IPS DF 19.7 (cell line): ENCODE measurements at places on chromosomes 7 and 10.

DNA sequence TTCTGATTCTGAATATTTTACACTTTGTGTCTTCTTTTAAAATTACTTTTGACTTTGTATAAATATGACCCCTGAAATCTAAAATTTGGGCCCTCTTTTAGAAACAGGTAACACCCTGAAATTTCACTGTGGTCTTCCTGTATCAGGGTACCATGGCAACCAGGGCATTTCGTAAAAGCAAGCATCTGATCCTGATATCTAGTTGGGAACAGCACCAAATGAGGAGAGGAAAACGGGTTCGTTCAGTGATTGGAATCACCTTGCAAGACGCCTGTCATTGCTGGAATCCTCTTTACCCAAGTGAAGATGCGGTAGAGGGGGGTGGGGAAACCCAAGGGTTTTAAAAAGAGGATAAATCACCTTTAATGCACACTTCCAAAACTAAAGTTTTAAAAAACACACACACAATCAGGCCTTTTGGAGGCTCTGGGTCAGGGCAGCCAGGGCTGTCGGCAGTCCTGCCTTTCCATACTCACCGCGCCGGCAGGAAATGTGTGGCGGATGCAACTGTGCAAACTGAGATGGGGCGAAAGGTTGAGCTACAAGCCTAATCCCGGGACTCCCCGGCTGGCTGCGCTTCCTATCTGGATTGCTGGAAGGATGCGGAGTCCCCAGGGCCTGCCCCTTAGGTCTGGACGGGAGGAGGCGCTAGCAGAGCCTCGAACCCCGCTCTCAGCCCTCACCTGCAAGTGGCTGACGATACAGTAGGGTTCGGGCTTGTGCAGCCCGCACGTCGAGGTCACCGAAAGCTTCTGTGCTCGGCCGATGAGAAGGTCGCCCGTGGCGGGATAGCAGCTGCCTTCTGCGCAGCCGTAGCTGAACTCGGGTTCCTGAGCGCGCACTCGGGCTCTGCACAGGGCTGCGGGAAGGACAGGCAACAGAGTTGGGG is 1.8 kb downstream of the LAMB1 start:
- DNase-seq = peak; percentile 68

DNA sequence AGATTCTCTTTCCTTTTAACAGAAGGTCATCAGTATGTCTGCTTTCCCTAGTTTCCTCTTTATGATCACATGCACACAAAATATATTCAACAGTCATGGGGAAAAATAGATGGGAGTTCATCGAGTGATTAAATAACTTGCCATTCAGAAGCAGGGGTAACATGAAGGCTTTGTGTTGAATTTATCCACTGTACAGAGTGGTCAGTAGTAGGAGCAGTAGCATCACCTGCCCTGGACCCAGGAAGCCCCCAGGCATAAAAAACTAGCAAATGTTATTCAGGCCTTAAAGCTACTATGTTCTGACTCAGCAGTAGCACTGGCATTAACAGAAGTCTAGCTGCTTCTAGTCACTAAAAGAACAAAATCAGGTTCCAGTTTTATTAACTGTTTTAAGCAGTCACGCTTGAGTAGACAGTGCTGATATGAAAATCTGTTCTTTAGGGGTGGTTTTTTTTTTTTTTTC is 31.4 kb upstream of the FAM133B start:
- DNase-seq = no peak

DNA sequence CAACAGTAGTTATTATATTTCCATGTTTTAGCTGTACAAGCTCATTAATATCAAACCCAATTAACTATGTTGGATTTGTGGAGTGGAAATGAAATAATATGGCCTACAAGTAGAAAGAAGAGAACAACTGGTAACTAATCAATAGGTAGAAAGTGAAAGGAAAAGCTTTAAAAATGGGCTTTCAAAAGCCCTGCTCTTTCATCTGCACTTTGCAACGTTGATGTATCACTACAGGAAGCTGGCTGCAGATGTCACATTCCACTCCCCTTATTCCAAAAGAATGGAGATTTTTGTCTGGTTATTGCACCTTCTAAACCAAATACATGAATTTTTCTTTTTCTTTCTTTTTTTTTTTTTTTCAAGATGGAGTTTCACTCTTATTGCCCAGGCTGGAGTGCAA is 11.7 kb upstream of the MKI67 start:
- no peak for DNase-seq

DNA sequence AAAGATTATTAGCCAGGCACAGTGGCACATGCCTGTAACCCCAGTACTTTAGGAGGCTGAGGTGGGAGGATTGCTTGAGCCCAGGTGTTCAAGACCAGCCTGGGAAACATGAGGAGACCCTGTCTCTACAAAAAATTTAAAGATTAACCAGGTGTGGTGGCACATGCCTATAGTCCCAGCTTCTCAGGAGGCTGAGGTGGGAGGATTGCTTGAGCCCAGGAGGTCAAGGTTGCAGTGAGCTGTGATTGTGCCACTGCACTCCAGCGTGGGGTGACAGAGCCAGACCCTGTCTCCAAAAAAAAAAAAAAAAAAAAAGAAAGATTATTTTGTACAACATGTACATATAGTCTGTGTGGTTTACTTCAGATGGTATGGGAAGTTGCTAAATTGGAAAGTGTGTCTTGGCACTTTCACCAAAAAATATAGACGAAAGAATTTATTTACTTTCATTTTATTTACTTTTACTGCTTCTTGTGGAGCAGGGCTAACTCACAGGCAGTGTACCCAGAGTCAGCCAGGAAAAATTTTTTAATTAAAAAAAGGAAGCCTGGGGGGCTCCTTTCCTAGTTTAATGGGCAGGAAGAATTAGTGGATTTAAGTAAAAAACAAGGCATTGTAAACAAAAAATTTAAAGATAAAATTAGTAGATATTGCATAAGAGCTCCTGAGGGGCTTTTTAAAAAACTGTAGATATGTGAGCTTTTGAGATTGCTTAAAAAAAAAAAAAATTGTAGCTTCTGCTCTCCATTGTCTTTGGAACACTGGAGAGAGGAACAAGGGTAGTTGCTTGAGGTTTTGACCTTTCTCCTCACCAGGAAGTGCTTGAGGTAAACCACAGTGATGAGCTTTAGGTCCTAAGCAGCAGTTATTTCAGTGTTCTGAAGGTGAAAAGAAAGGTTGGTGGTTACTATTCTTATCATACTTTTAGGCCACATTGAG is 44.6 kb upstream of the VDAC2 start:
- DNase-seq = no peak

GRCh38 chr10:47225219-47225927 is 74.6 kb upstream of the GDF10 start:
- DNase-seq = no peak

DNA sequence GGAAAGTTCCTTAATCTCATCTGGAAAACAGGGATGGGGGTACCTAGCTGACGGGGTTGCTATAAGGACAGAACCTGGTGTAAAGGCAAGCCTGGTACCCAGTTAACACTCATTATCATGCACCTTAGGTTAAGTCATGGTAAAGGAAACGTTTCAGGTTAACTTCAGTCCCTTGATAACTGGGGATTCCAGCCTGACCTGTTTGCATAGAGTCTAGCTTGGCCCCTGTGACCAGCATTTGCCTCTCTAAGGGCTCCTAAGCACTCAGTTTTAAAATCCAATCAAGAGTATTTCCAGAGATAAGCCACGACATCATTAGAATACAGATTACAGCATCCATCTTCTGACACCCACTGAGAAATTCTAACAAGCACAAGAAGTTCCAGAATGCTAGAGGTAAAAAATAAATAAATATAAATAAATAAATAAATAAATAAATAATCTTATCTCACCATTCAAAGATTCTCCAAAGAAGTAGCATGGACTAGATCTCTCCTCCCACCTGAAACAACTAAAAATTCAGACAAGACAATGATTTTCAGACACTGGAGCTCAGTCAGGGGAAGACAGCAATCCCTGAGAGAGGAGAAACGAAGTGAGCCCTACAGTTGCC is 184.6 kb downstream of the KCNMA1 start:
- no peak for DNase-seq

GRCh38 chr10:23192712-23193434 is 761 bp downstream of the PTF1A start:
- no peak for DNase-seq

- DNase-seq = no peak
Measured at GRCh38 chr7:127091620-127092019, 161.1 kb downstream of the GRM8 start.

DNA sequence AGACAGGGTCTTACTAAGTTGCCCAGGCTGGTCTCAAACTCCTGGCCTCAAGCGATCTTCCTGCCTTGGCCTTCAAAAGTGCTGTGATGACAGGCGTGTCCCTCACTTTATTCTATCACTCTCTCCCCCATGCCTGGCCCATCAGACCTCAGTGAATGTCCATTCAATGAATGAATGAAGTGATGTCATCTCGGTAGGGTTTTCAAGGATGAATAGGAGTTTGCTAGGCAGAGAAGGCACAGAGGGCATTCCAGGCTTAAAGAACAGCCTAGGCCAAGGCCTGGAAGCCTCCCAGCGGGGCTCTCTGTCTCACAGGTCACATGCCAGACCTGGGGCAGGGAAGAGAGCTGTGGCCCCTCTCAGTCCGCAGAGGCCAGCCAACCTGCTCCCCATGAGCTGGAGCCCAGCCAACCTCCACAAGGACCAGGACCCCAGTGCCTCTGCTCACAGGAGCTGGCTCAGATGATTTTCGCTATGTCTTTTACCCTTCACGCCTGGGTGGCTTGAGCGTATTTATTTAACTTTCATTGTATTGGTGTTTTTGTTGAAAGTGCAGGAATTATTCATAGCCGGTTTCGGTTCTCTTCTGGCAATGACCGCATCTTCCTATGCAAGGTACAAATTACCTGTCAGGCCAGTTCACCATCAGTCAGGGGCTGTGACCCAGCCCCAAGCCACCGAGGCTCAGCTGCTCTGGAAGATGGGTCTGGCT is 11.8 kb upstream of the TNRC18 start:
- no peak for DNase-seq

GRCh38 chr10:123093489-123093888 is 42.3 kb upstream of the HMX3 start:
- no peak for DNase-seq

DNA sequence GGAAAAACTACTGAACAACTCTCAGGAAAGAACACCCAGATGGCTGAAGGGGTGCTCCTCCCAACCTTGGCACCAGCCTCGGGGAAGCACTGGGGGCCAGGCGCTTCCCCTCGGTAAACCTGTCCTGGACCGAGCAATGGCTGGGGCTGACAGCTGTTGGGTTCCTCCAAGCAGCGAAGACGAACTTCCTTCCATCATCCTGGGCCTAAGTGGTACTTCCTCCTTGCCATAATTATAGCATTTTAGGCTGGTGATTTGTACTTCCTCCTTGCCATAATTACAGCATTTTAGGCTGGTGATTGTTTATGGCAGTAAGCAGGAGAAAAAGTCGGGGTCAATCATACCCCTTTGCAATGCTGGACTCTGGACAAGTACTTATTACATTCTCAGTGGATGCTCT is 69.3 kb downstream of the MYOF start:
- DNase-seq = no peak

GRCh38 chr10:132420981-132421846 is 24.2 kb downstream of the PWWP2B start:
- DNase-seq = no peak

- no peak for DNase-seq
Measured at GRCh38 chr7:12174931-12175330, 36.2 kb upstream of the TMEM106B start.

DNA sequence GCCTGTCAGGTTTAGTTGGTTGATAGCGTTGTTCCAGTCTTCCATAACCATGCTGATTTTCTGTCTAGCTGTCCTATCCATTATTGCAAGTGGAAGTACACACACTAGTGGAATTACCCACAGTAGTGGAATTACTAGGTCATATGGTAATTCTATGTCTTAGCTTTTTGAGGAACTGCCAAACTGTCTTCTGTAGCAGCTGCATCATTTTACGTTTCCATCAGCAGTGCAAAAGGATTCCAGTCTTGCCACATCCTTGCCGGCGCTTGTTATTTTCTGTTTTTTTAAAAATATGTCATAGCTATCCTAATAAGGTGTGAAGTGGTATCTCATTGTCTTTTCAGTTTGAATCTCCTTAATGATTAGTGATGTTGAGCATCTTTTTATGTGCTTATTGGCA is 17.2 kb upstream of the RHBDD2 start:
- no peak for DNase-seq

DNA sequence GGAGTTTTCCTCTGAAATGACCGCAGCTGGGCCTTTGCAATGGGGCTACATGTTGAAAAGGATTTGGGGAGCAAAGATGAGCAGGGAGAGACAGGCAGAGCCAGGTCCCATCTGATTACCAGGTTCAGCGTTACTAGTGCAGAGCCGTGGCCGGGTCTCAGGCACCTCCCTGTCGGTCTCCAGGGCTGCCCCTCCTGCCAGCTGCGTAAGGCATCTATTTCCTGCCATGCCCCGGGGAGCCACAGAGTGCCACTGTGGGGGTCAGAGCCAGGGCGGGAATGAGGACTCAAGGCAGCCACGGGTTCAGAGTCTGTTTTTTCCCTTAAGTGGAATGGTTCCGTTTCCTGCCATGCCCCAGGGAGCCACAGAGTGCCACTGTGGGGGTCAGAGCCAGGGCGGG is 382.6 kb upstream of the SHH start:
- DNase-seq = no peak

DNA sequence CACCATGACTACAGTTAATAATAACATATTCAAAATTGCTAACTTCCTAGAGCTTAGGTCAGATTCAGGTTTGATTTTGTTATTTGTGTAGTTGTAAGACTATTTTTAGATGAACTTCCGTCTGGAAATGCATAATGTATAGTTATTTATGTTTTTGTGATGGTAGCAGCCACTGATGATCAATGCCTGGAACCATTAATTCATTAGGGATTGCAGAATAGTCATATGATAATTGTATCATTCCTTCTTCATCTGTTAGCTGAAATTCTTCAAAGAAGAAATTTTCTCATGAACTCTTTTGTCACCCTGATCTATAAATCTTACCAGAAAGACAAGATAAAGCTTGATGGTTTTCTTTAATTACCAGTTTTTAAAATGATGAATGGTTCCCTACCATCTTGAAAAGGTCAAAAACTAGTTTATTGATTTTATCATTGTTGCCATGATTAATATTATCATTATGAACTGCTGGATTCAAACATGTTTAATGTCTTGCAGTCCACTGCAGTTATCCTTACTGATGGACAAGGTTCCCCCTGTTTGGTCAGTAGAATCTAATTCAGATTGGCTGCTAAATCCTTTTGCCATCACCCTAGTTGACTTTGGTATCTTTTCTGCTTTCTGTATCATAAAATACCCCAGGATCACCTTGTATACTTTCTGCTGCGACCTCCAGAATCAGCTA is 433.3 kb downstream of the GPAM start:
- DNase-seq = no peak

GRCh38 chr10:69657430-69657829 is 27.4 kb downstream of the FAM241B start:
- DNase-seq = no peak

DNA sequence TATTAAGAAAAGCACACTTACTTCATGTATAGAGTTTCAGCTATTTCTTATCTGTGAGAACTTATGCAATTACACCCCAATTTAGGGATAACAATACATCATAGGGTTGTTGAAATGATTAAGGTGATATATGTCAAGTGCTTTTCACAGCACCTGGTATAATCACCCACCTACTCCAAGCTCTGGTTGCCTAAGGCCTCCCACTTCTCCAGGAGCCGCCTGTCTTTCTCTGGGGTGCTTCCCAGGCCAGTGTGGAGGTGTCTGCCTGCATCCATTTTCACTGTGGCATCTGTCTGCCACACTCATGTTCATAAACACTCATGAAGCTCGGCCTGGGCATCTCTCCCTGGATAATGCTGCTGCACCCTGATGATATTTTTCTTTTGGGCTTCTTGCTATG is 250.3 kb downstream of the STK31 start:
- DNase-seq = no peak

- no peak for DNase-seq
Measured at GRCh38 chr10:125120053-125120710, 40.2 kb downstream of the CTBP2 start.
